ENCODE measurements at places on chromosomes 4 and X.
A peak's percentile ranks its signal among the peaks of the same experiment; 100 is the strongest.

- DNase-seq = no peak
Measured at GRCh38 chr4:129515356-129515755, 419.4 kb downstream of the C4orf33 start.

GRCh38 chr4:37446016-37446415, 201.5 kb downstream of the NWD2 start:
- no peak for DNase-seq

DNA sequence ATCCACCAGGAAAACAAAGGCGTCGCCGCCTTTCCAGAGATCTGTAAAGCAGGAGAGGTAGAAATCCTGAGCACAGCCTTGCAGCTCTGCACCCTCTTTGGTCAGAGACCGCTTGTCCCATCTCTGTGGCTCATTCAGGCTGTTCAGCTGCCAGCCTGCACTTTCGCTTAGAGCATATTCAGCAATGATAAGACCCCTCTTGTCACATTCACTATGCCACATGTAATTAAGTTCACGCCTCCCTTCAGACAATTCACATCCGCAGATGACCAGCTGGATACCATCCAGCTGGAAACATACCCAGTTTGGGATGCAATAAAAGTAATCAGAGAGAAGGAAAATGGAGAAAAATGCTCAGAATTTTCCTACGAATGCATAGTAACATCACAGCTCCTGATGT, 335.4 kb downstream of the UNC5C start:
- DNase-seq = no peak

GRCh38 chr4:169900241-169900845, 125.9 kb downstream of the MFAP3L start:
- no peak for DNase-seq

DNA sequence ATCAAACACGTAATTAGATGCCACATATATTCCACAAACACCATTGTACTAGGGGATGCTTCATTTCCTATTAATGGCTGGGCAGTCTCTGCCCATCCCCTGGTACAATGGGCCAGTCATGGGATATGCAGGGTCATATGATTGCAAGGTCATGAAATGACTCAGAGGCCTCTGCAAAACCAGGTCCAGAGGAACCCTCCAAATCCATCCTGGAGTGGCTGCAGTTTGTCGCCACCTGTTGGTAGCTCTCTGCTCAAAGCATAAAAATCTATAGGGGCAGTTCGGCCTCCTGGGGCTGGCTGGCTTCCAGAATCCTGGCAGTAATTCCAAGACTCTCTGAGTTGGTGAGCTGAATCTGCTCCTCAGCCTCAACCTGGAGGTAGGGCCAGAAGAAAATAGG, 22.9 kb upstream of the PUDP start:
- no peak for DNase-seq

- no peak for DNase-seq
Measured at GRCh38 chr4:185991770-185992169, 77.2 kb upstream of the TLR3 start.

GRCh38 chr4:103050736-103051436, 25.7 kb downstream of the SLC9B2 start:
- no peak for DNase-seq

DNA sequence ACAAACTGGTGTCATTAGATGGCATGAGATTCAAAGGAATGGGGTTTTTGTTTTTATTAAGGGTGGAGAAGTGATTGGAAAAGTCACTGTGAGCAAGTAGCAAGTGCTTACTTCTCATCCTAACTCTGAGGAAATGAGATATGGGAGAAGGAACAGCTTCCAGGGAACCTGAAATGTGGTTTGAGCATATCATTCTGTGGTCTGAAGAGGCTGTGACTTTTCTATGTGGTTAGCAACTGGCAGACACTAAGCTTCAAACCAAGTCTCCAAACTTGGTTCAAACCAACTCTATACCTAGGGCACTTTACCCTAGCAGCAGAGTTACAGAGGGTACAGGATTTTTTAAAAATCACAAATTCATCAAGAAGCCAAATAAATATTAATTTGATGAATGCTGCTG, 58.2 kb downstream of the DCLK2 start:
- no peak for DNase-seq

DNA sequence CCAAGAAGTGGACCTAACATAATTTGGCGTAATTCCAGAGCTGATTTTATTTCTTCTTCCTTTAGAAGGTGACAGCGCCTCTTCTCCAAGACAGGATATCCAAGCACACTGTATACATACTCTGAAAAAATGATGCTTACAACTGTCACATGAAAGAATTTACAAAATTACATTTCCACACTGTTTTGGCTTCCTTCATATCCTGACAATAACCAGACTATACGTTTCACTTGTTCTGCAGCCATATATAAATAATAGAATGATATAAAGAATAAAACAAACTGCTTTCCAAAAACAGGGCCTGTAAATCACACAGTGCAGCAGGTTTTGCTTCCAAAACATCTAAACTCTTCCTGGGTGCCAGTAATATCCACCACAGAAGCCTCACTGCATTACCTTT, 141.6 kb downstream of the FBXO8 start:
- no peak for DNase-seq

DNA sequence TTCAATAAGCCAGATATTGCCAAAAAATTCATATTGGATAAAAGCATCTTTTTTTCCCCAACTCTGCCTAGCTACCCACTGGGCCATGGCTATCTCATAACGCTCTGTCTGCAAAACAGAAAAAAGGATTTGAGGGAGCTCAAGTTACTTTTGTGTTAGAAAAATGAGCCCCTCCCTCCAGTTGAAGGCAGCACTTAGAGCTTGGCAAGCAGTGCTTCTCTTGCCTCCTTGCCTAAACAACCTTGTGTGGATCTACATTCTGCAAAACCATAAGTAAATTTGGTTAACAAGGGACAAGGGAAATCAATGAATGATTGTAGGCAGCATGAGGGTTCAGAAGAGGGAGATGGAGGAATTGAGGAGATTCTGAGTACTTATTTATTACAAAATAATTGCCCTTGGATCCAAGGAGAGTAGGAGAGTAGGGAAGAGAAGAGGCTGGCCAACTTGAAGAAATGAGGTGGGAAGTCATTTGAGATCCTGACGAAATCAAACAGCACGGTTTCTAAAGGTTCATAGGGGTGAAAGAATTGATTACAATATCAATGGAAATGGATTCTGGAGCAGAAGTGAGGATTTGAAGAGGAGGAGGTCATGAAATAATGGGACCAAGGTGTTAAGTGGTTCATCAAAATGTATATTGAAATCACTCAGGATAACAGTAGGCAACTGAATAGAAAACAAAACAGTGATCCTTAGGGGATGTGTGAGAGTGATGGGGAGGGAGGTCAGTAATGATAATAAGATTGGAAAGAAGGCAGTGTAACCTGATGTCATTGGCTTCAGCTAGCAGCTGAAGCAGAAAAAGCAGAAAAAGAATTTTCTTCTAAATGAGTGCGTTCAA, 434.8 kb upstream of the IGFBP7 start:
- no peak for DNase-seq

DNA sequence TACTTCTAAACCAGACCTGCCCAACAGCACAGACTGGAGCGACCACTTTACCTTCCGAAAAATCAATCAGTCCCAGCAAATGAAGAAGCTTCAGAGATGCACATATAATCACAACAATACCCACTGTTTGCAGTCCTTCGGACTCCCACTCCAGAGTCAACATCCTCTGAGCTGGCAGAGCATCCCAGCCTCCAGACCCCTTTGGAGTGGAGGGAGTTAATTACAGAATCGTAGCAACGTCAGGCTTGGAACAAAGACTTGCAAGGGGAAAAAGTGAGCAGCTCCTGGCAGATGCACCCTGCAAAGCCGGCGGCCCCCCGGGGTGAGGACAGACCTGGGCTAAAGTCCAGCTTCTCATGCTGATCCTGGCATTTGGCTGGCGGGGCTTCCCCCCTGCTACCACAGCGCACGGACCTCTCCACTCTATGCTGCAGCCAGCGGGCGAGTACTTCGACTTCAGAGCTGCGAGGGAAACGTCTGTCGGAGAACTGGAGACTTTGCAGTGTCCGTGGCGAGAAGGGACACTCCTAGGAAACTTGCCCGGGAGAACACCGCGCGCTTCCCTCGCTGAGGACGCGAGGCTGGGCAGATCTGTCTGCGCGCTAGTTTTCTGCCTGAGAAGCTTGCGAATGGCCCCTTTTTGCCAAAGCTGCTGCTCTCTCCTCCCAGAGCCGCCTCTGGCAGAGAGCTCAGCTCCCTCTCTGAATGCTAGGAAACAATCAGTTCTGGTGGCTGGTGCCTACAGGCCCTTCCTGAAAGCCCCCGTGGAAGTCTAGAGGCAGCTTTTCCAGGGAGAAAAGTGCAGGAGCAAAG, 283.7 kb downstream of the PACRGL start:
- no peak for DNase-seq

DNA sequence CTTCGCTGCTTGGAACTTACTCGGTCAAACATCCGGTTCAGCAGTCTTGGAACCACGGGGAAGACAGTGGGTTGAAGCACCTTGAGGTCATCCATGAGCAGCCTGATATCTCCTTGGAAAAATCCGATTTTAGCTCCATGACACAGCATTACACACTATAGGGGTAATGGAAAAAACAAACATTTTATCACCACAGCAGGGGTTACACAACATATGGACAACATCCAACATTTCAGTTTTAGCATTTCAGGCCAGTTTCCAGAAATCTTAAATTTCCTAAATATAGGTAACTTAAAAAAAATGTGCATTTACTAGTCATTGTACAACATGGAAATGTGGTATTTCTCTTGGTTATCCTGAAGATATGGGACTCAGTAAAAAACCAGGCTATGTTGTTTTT, 34.4 kb upstream of the CENPU start:
- DNase-seq = no peak

DNA sequence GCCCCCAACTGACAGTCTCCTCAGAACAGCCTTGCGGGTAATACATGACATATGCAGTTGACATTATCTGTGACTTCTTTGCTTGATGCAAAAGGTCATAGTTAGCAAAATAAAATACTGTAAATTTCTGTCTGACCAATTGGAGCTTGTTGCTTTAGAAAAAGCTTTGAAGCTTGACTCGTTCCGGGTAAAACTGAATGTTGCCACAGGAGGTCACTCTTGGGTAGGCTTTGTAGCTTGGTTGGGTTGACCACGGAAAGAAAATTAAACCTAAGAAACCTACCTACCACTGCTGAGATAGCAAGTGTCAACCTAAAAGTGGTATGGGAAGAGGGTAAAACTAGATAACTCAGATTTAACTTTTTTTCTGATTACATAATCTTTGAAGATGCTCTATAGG, 23.2 kb downstream of the PRPS2 start:
- DNase-seq = no peak

GRCh38 chr4:7854697-7855370, 84.8 kb downstream of the AFAP1 start:
- DNase-seq = no peak

DNA sequence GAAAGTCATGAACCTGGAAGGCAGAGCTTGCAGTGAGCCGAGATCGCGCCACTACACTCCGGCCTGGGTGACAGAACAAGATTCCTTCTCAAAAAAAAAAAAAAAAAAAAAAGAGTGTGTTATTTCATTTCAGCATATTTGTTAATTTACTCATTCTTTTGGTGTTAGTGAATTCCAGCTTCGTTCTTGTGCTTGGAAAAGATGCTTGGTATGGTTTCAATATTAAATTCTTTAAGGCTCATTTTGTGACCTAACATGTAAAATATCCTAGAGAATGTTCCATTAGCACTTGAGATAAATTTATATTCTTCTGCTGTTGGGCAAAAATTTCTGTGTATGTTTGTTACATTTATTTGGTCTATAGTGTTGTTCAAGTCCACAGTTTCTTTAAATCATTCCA, 66.8 kb downstream of the SPIN3 start:
- no peak for DNase-seq

GRCh38 chrX:42691196-42691595, 86.8 kb downstream of the PPP1R2C start:
- DNase-seq = no peak

- DNase-seq = no peak
Measured at GRCh38 chr4:23819041-23819511, 70.8 kb downstream of the PPARGC1A start.

- DNase-seq = peak; percentile 5
Measured at GRCh38 chrX:44871931-44872820, 812 bp upstream of the KDM6A start.

GRCh38 chrX:71227370-71228062, 4.5 kb downstream of the GJB1 start:
- DNase-seq = no peak

DNA sequence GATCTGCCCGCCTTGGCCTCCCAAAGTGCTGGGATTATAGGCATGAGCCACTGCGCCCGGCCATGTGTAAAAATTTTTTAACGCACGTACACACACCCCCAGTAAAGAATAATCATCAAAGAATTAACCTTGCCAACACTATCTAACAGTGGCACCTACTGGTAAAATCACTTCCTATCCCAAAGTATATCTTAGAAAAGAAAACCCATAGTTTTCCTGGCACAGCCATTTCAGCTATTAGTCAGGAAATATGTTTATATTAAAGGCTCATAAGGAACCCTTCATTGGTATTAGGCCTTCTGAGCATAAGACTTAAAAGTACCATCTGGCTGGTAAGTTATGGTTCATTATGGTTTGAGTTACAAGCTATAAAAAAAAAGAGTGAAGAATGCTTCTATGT, 14.1 kb downstream of the S100G start:
- no peak for DNase-seq

DNA sequence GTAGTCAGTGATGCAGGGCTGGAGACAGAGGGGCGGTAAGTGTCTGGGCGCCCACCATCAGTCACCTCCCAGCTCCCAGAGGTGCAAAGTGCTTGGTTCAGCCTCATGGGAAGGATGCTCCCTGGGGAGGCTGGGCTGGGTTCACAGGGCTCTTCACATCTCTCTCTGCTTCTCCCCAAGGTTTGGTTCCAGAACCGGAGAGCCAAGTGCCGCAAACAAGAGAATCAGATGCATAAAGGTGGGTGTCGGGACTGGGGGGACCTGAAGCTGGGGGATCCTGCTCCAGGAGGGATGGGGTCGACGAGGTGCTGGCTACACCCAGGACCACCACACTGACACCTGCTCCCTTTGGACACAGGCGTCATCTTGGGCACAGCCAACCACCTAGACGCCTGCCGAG, 10.1 kb downstream of the SHOX start:
- no peak for DNase-seq

- no peak for DNase-seq
Measured at GRCh38 chr4:76712564-76712963, 185.4 kb downstream of the SOWAHB start.

DNA sequence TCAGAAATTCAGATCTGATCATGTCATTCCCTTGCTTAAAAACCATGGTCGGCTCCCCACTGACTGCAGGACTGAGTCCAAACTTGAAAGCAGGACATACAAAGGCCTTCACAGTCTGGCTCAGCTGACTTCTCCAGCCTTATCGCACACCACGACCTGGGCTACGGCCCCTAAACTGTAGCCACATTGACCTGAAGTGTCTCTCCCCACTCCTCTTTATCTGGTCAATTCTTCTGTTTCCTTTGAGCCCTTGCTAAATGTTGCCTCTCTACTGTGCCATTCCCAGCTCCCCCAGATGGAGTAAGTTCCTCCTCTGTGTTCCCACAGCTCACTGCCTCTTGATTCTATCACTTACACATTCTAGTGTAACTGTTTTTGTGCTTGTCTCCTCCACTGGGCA, 60.5 kb upstream of the CITED1 start:
- no peak for DNase-seq

Data from cortex of kidney (tissue), 1 donor.